Stimulated activated CD4-positive, alpha-beta T cell treated with anti-CD3 and anti-CD28 coated beads, Interleukin-4, amount 100 ng/mL, for 4 hours (primary cell): ENCODE measurements at places on chromosomes 1 and 21.

DNA sequence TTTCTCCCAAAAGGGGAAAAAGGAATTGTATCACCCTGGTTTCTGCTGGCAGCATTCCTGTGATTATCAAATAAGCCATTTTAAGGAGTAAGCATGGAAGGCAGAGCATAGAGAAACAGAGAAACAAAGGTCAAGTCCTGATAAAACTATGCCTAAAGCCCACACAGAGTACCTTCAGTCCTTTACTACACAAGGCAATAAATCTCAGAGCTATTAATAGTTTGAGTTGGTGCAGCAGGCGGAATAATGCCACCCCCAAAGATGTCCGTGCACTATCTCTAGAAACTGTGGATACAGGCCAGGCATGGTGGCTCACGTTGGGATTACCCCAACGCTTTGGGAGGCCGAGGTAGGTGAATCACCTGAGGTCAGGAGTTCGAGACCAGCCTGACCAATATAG, 58.1 kb upstream of the ZBTB40 start:
- no peak for DNase-seq

GRCh38 chr1:56424744-56425493, 154.4 kb downstream of the PLPP3 start:
- no peak for DNase-seq

- no peak for DNase-seq
These were observed 60.3 kb upstream of the C1orf87 start for GRCh38 chr1:60133848-60134247.

DNA sequence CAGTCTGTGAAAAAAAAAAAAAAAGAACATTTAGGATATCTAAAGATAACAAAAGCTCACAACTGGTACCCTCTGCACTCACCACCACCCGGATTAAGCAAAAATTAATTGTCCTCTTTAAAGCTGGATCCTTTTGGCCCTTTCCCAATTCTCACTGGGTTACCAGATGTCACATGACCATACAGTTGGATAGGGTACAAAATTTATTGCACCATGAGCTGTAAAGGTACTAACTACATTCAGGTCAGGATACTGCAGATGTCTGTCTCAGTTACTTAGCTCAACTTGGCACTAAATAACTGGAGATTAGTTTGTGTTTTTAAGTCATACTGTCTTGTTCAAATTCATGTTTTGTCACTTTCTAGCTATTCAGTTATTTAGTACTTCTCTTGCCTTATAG, 96.3 kb downstream of the GPATCH2 start:
- DNase-seq = no peak
